Activated CD4-positive, alpha-beta T cell treated with anti-CD3 and anti-CD28 coated beads, Interleukin-2, amount 50 U/mL, for 48 hours (primary cell): ENCODE measurements at places on chromosomes 2 and 18.

GRCh38 chr18:34077599-34077998, 147.1 kb downstream of the NOL4 start:
- DNase-seq: no peak

DNA sequence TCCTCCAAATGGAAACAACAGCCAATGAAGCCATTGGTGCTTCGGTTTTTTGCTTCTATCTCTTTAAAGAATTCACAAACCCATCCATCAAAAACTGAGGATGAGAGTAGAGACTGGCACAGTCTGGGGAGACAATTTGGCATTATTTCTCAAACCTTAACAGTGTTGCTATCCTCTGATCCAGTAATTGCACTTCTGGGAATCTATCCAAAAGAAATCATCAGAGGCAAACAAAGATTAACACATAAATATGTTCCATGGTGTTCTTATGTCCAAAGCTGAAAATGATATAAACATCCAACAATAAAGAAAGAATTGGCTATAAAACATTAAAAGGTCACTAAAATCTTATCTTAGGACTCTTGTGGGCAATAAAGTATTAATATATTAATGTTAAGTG, 35.1 kb downstream of the REEP1 start:
- no peak for DNase-seq

DNA sequence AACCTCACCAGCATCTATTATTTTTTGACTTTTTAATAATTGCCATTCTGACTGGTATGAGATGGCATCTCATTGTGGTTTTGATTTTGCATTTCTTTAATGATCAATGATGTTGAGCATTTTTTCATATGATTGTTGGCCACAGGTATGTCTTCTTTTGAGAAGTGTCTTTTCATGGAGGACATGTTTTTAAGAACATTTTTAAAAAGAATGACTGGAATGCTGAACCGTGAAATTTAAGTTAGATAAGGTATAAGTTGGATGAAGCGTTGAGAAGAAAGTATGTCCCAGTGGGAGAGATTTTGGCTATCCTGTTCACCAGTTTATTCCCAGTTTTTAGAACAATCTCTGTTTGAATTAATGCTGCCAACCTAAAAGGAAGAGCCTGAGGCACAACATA, 365.9 kb downstream of the CELF4 start:
- no peak for DNase-seq

GRCh38 chr18:42310956-42311355, 355.9 kb downstream of the PIK3C3 start:
- no peak for DNase-seq

- no peak for DNase-seq
Measured at GRCh38 chr2:197210430-197210829, 100.2 kb downstream of the ANKRD44 start.
